Activated naive CD8-positive, alpha-beta T cell treated with anti-CD3 and anti-CD28 coated beads for 36 hours (primary cell): ENCODE measurements at places on chromosomes 16 and 17.

DNA sequence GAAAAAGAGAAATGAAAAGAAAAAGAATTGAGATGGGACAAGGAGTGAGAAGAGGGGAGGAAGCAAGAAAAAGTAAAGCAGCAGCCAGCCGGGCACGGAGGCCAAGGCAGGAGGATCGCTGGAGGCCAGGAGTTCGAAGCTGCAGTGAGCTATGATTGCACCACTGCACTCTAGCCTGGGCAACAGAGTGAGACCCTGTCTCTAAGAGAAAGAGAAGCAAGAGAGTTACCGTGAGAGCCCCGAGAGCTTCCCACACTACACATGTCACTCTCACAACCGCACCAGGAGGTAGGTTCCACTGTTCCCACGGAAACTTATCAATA, 18.8 kb upstream of the LITAF start:
- no peaks in the 10 kb centered on the region for H3K27me3 ChIP-seq
- no peaks in the 10 kb centered on the region for H3K36me3 ChIP-seq
- H3K4me3 ChIP-seq: no peak overlapping the region
- DNase-seq: no peak
- no peak overlapping the region for H3K27ac ChIP-seq
- peaks cover 10% of the 10 kb centered on the region for H3K4me1 ChIP-seq

- no peaks in the 10 kb centered on the region for H3K36me3 ChIP-seq
- no peak overlapping the region for H3K4me3 ChIP-seq
- DNase-seq: no peak
- H3K4me1 ChIP-seq: peaks cover 35% of the 10 kb centered on the region
- peaks cover 4% of the 10 kb centered on the region for H3K27me3 ChIP-seq
These were observed 63.5 kb upstream of the MED9 start for GRCh38 chr17:17413215-17413792.

- peak; percentile 75 for DNase-seq
- H3K27me3 ChIP-seq: peaks cover 100% of the 10 kb centered on the region
- H3K4me1 ChIP-seq: peaks cover 31% of the 10 kb centered on the region
These were observed 1.4 kb downstream of the PRAC2 start for GRCh38 chr17:48724251-48725003.

DNA sequence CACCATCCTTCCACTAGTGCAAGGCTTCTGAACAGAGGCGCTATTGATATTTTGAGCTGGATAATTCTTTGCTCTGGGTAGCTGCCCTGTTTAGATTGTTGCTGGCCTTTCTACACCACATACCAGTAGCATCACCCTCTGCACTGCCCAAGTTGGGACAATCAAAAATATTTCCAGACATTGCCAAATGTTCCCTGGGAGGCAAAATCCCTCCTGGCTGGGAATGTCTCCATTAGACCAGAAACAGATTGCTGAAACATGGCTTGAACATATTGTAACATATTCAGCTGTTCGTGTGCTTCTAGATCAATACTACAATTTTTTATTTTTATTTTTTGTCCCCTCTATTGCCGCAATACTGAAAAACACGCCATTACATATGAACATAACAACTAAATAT, 174.6 kb downstream of the ABCA8 start:
- no peaks in the 10 kb centered on the region for H3K4me1 ChIP-seq
- no peak for DNase-seq
- H3K27me3 ChIP-seq: peaks cover 13% of the 10 kb centered on the region
- H3K4me3 ChIP-seq: no peak overlapping the region
- no peak overlapping the region for H3K27ac ChIP-seq

DNA sequence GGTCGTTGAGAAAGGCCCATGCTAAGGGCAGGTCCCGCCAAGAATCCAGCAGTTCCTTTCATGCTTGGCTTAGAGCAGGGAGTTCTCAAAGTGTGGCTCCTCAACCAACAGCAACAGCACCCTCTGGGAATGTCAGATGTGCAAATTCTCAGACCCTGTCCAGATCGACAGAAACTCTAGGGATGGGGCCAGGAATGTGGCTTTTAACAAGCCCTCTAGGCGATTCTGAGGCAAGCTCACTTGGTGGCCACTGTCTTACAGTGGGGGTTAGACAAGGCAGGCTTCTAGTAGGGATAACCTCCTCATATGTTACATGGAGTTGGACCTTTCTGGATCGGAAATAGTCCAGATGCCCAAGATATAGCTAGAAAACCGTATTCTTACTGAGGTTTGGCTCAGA, 144.8 kb downstream of the ZFHX3 start:
- H3K36me3 ChIP-seq: no peaks in the 10 kb centered on the region
- H3K4me1 ChIP-seq: no peaks in the 10 kb centered on the region
- no peak overlapping the region for H3K27ac ChIP-seq
- H3K4me3 ChIP-seq: no peak overlapping the region

DNA sequence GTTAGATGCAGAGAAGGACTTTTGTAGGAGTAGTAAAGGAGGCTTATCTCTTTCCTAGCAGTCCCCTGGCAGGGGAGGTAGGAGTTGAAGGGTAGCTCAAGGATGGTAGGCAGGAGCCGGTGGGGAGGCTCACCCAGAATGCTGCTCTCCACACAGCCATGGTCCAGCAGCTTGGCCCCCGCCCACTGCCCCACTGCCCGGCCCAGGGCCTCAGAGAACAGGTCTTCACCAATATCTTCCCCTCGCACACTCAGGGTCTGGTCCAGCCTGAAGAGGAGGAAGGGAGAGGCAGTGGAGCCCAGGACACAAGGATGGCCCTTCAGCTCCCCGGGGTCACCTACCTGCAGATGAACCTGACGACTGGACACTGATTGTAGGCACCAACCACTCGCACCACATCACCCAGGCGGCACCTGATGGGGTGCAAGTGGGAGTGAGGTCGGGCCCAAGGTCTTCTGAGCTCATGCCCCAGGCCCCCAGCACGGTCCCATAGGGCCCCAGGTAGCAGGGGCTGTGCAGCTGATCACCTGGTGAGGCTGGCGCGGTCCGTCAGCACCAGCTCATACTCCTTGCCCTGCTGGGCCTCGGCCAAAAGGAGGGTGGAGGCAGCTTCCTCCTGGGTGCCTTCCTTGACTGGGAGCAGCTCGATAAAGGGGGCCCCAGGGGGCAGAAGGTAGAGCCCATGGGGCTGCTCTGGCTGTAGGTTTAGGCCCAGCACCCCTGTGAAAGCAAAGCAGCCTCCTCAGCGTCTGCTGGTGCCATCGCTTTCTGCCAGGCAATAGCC, 3.6 kb downstream of the GHDC start:
- no peaks in the 10 kb centered on the region for H3K27me3 ChIP-seq
- no peak overlapping the region for H3K27ac ChIP-seq
- peaks cover 8% of the 10 kb centered on the region for H3K4me1 ChIP-seq
- no peaks in the 10 kb centered on the region for H3K36me3 ChIP-seq

DNA sequence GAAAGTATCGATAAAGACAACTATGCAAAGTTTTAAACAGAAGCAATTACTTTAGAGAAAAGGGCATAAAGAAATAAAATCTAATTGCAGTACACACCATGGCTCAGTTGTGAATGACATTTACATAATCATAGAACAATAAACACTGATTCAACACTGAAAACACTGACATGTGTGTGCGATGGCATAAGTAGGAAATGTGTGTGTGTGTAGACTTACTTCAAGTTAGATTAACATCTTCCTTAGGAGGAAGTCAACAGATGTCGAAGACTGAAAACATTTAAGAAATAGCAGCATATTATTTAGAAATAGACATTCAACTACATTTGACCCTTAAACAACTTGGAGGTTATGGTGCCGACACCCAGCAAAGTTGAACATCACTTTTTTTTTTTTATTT, 172.4 kb downstream of the STX8 start:
- H3K27me3 ChIP-seq: no peaks in the 10 kb centered on the region
- no peaks in the 10 kb centered on the region for H3K4me1 ChIP-seq
- no peak overlapping the region for H3K4me3 ChIP-seq
- no peak for DNase-seq
- no peak overlapping the region for H3K27ac ChIP-seq
- peaks cover 10% of the 10 kb centered on the region for H3K36me3 ChIP-seq

- no peaks in the 10 kb centered on the region for H3K36me3 ChIP-seq
- no peaks in the 10 kb centered on the region for H3K4me1 ChIP-seq
- no peak overlapping the region for H3K27ac ChIP-seq
- H3K27me3 ChIP-seq: no peaks in the 10 kb centered on the region
These were observed 1426.5 kb downstream of the CDH11 start for GRCh38 chr16:63695347-63695746.

- no peak overlapping the region for H3K4me3 ChIP-seq
- no peak overlapping the region for H3K27ac ChIP-seq
- no peaks in the 10 kb centered on the region for H3K27me3 ChIP-seq
- peaks cover 10% of the 10 kb centered on the region for H3K4me1 ChIP-seq
These were observed 22.4 kb upstream of the LGALS9 start for GRCh38 chr17:27608328-27609230.
